ENCODE measurements at places on chromosomes 12 and 14.

DNA sequence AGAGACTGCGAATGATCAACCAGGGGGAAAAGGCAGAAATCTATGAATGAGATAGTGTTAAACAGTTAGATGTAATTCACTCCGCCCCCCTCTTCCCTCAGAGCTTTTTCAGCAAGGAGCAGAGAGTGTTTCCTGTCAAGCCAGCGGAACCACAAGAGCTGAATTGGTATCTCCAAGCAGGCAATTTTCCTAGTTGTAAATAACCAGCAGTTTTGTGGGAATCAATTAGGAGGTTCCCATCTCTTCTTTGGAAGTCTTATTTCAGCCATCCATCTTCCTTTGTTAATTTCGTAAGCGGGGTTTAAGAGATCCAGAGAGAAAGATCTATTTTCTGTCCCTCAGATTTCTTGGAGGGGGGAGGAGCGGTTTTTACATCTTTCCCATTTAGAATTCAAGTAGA lies 178.0 kb downstream of the FOXN3 start:
- DNase-seq, result no peak

GRCh38 chr12:131218923-131219669 lies 265.4 kb downstream of the ADGRD1 start:
- DNase-seq, result no peak

GRCh38 chr12:25887367-25887766 lies 71.1 kb upstream of the RASSF8 start:
- DNase-seq, result no peak

GRCh38 chr14:82647088-82647810 lies 1113.6 kb upstream of the SEL1L start:
- DNase-seq, result no peak

GRCh38 chr14:103188810-103189480 lies 65.7 kb downstream of the TNFAIP2 start:
- DNase-seq, result no peak

GRCh38 chr12:93892423-93893268 lies 215.5 kb downstream of the CRADD start:
- DNase-seq, result no peak
